ENCODE measurements at places on chromosomes 16 and 17. TPM values are rescaled to one million over a fixed set of nuclear protein-coding genes. Genes with fewer than 3 reads are reported as not detected.

GRCh38 chr16:11575223-11575589, 11.5 kb downstream of the LITAF start:
- no peak for DNase-seq

DNA sequence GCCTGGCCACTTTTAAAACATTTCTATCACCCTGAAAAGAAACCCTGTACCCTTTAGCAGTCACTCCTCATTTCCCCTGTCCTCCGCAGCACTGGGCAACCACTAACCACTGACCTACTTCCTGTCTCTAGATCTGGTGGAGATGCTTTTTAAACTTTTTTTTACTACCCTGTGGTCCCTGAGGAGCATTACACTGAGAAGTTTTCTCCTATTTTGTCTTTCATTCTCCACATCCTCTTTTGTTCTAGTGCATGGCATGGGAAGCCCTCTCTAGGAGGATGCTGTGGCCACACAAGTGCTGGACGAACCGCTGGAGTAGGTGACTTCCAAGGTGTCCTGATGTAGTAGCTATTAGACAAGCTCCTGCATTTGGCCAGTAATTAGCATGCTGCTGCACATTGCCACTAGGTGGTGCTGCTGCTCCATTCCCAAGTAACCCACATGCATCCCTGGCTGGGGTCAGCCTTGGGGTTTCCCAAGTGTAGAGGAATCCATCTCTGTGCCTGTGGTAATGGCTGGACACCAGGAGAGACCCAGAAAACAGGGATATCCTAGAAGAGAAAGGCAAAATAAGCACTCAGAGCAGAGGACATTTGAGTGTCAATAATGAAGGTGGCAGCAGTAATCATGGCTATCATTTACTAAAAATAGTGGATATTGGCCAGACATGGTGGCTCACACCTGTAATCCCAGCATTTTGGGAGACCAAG, 143.8 kb upstream of the CRHR1 start:
- DNase-seq: peak; percentile 73

GRCh38 chr17:9932491-9932890, 27.4 kb upstream of the RCVRN start:
- DNase-seq: no peak

GRCh38 chr17:66345264-66345663, 42.9 kb downstream of the PRKCA start:
- DNase-seq: no peak

DNA sequence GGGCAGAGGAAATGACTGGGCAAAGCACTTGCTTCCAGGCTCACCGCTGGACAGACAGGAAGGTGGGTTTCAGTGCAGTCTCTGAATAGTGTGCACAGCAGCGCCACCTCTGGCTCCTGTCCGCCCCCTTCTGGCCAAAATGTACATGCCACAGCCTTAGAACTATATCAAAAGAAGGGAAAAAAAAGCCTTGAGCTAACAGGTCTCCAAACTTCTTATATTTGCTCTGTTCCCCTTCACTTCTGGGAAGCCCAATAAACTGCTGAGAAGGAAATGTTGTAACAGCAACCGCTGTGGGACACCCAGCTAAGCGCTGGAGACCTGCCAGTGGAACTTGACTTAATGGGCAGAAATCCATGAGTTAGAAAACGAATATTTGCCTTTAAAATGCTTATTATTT, 17.5 kb downstream of the COG7 start:
- DNase-seq: peak; percentile 61

Gene KCNG4
- not detected for total RNA-seq

DNA sequence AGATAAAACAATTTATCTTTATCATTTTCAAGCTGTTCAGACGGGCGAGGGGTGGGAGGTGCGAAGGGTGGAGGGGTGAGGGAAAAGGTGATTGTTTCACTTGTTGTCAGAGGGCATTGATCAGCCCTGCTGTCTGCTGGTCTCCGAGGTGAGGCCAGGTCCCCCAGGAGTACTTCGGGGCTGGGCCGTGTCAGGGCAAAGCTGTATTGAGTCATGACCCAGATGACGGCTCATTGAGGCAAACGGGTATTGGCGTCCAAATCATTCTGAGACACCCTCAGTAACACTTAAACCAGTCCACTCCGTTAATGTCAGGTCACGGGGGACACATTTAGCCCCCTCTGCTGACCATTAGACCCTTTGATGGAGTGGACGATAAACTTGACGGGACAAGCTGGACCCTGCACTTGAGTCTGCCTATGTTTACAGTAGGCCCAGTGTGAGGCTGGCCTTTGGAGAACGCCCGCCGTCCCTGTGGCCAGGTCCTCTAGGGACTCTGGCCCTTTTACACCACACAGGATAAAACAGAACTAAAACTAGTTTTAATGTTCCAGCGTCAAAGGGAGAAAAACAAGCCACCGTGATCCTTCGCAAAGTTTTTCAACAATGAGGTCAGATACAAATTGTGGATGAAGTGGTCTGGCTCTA, 502.2 kb upstream of the ZFHX3 start:
- no peak for DNase-seq

DNA sequence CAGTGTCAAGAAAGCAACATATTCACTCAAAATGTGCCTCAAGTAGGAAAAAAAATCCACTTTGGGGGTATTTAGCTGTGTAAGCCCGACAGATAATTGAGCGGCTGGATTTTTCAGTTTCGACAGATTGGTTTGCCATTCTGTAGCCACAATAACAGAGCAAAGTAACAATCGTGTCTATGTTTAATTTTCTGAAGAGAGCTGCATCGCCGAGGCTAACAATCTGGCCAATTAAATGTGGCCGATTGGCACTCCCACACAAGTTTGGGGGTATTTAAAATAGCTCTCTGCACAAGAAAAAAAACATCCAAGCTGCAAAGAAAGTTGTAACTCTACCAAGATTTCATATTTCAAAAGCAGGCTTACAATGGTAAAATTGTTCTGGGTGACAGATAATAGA, 99.7 kb upstream of the CDH13 start:
- no peak for DNase-seq

DNA sequence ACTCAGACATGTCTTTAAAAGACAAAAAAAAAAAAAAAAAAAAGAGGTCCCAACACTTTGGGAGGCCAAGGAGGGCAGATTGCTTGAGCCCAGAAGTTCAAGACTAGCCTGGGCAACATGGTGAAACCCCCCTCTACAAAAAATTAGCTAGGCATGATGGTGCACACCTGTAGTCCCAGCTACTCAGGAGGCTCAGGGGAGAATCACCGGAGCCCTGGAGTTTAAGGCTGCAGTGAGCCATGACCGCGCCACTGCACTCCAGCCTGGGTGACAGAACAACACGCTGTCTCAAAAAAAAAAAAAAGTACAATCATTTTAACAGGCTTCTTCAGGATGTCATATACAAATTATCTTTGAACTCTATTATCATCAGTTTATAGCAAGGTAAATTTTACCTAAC, 22.0 kb downstream of the C16orf87 start:
- no peak for DNase-seq

Gene SLFN12L
- total RNA-seq: 133 TPM

Gene PLEKHH3
- 0.94 TPM for total RNA-seq

DNA sequence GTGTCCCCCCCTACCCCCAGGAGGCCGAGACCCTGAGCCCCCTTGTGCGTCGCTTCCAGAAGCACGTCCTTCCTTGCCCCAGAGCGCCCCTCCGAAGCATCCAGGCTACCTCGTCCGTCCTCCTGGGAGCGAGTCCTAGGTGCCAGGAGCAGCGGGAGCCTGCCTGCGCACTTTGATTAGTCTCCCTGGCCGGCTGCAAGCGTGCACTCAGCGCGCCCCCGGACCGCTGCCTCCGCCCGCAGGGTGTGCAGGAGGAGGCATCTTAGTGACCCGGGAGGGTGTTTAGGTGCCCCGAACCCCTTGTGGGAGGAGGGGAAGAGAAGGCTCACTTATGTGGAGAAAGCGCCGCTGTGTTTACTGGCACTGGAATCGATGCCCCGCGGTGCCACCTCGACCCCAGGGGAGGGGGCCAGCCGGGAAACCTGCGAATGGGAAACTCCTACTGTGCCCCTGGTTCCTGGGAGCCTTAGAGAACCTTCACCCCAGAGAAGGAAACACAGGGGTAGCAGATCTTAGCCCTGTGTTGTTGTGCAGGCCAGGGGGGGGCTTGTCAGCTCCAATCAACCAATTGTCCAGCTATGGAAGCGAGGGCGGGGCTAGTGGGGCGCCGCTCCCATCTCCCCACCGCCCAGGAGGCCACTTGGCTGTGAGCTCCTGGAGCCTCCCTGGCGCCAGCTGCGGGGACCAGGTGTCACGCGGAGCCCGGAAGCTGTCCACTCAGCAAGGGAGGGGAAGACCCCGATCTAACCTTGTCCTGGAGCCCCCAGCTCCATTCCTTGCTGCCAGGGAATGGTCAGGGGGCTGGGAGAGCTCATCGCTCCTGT, 922.8 kb upstream of the EEF2KMT start:
- DNase-seq: no peak

Gene PDE6G
- 57.1 TPM for total RNA-seq

Gene TBC1D3I
- 0.78 TPM for total RNA-seq

- DNase-seq: no peak
Observed at GRCh38 chr16:56341656-56342399, 83.5 kb downstream of the AMFR start.
